Vagina (tissue), 2 donors: ENCODE measurements at places on chromosomes 12 and 14. TPM values are rescaled to one million over a fixed set of nuclear protein-coding genes. Genes with fewer than 3 reads are reported as not detected.
A peak's percentile ranks its signal among the peaks of the same experiment; 100 is the strongest.

DNA sequence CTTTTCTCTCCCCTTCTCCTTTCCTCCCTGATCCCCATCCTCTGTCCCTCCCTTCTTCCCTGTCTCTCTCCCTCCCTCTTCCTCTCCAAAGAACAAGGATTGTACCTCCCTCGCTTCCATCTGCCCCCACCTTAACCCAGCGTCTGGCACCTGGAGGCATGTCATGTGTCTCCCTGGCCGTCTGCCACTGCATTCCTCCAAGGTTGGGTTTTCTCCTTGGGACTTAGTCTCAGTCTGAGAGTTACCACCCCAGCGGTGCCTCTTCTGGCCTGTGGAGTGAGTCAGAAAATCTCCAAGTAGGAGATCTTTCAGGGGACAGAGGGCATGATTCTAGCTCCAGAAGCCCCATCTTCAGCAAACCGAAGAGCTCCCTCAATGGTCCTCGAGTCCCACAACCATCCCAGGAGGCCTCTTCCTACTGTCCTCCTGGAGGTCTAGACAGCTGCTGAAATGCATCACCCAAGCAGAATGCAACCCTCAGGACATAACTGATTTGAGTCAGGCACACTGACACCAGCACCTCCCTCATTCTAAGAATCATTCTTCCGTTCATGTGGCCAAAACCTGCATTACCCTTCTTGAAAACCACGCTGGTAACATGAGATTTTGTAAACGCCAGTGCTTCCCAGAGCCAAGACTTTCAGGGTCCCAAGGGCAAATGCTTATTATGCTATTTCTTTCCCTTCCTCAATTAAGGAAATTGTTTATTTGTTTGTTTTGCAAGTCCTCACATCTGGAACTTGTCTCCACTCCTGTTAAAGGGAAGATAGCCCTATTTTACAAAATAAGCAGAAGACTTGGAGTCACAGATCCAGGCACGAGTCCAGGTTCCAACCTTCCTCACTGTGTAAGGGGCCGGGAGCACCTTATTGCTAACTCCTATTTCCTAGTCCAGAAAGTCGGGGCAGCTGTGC is 463.2 kb downstream of the BCL11B start:
- no peak for DNase-seq

Gene CPSF6
- 34.4 TPM for total RNA-seq

Gene OAS1
- 30.9 TPM for total RNA-seq

- DNase-seq: no peak
These were observed 129.8 kb downstream of the TBX5 start for GRCh38 chr12:114275932-114276785.

Gene AQP6
- total RNA-seq: not detected

Gene PRH1
- total RNA-seq: 21.6 TPM

Gene HOXC12
- total RNA-seq: not detected

Gene ATL1
- 6.9 TPM for total RNA-seq

DNA sequence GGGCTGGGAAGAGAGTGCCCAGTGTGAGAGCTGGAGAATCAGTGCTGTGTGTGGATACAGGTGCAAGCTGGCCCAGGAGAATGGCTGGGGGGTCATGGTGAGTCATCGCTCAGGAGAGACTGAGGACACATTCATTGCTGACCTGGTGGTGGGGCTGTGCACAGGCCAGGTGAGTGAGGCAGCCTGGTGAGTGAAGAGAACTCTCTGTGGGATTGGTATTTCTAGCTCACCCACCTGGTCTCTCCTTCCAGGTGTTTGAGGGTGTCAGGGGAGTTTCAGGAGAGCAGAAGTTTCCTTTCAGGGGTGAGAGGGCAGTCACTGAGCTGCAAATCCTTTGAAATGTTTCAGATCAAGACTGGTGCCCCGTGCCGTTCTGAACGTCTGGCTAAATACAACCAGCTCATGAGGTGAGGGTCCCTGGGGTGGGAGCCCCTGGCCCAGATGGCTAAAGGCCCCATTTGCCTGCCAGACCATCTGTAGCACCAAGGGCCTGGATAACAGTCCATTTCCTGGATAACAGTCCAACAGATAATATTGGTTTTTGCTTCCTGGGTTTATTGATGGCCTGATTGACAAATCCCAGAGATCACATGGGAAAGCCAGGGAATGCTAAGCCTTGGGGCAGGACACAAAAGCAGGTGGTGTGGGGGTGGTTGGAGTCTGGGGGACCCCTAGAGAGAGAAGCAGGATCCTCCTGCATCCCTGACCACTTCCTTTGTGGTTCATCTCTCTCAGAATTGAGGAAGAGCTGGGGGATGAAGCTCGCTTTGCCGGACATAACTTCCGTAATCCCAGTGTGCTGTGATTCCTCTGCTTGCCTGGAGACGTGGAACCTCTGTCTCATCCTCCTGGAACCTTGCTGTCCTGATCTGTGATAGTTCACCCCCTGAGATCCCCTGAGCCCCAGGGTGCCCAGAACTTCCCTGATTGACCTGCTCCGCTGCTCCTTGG is 5.5 kb upstream of the ATN1 start:
- DNase-seq: no peak

DNA sequence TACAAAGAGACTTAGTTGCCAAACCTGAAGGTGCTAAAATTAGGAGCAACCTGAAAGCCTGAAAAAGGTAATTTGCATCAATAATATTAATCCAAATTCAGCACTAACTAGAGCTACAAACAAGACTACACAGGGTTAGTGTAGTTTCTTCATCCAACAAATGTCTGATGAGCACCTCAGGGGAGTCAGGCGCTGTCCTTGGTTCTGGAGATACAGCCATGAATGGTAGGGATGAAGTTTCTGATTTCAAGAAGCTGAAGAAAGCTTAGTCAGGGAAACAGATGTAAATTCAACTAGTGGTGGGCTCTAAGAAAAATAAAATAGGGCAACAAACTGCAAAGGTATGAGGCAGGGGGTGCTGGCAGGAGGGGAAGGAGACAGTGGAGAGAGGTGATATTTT is 266.3 kb downstream of the GLT1D1 start:
- no peak for DNase-seq

Gene SPIC
- not detected for total RNA-seq

DNA sequence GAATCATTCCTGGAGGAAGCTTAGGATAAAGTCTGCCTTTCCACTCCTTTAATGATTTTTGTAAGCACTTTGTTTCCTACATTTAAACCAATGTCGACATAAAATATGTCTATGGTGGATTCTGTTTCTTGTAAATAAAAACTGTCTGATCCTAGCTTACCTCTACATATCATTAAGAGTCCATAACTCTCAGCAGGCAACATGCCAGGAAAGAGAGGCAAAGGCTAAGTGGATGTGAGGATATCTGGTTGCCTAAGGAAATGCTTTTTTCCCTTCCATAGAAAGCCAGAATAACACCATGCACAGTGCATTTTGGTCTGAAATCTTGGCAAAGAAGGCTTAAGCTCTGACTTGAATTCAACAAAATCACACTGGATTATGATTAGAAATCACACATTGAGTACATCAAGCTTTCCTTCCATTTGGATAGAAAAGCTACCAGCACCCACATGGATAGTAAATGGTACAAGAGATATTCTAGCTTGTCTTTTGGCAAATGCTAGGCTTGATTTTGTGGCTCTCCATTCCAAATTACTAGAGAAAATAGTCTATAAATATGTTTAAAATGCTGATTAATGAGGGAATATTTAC is 57.0 kb upstream of the CNTN1 start:
- DNase-seq: no peak

- no peak for DNase-seq
These were observed 18.2 kb downstream of the CINP start for GRCh38 chr14:102344485-102344884.

- no peak for DNase-seq
These were observed 42.3 kb upstream of the MMP17 start for GRCh38 chr12:131785763-131786330.

DNA sequence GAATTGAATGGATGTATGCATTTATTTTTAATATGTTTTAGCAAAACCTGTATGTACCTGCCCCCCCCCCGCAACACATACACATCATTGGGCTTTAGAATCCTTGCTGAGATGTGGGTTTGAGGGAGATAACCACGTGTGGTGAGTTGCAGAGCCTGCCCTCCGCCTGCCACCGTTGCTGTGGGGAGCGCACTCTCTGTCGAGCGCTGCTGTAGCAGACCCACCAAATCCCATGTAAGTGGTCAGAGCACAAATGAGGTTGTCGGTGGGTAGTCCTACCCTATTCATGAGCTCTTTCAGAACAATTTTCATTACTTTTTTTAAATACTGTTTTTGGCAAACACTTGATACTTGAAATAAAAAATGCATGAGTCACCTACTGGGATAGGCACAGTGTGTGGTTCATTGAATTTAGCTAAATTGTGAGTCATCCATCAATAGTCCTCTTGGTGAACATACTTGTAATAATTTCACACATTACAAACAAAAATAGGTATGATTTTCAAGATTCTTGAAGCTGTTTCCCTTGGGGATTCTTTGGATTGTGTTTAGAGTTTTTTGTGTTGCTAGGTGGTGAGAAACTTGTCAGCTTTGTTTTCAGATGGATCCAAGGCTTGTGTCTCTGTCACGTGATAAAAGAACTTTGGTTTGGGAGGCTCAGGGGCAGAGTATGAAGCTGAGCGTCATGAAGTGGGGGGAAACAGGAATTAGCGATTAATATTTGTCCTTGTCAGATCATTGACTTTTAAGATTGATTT is 107.6 kb downstream of the PTCSC3 start:
- DNase-seq: no peak

GRCh38 chr14:104799244-104800014 is 1.5 kb upstream of the ZBTB42 start:
- DNase-seq: no peak

- DNase-seq: no peak
These were observed 85.7 kb downstream of the MYRFL start for GRCh38 chr12:69910694-69911093.

DNA sequence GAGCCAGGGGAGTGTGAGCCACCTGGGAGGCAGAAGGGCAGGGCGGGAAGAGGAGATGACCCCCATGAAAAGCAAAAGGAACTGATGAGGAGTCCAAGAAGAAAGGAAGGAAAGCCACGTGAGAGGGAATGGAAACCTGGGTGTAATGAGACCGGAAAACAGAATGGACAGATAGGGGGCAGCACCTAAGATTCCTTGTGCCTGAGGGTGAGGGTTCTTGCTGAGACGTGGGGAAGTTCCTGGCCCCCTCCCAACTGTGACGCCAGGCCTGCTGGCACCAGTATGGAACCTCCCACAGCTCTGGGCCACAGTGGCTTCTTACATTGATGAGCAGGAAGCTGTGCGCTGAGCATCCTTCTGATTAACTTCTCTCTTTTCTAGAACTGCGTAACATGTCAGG is 30.8 kb downstream of the TTC7B start:
- DNase-seq: peak; percentile 67

- no peak for DNase-seq
These were observed 3.9 kb upstream of the ATN1 start for GRCh38 chr12:6923851-6924250.

DNA sequence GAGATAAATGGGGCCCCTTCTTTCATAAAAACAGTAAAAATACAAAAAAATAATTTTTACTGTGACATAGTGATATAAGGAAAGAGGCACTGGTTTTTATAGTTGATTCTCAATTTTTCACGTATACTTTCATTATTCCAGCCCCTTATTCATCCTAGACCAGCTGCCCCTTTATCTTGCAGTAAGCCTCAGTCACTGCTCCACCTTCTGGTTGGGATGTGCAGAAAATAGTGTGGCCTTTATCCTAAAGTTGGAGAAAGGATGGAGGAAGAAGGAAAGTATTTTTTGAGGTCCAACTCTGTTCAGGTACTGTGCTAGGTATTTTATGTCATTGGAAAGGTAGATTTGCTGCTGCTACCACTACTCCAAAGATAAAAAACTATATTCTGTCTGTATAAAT is 172.7 kb downstream of the ANO6 start:
- DNase-seq: no peak

- no peak for DNase-seq
These were observed 61.9 kb upstream of the ARHGAP5 start for GRCh38 chr14:32015166-32015565.

Gene SLC17A8
- not detected for total RNA-seq

- no peak for DNase-seq
These were observed 49.7 kb downstream of the C14orf132 start for GRCh38 chr14:96088911-96089310.

GRCh38 chr14:38090506-38090905 is 117.2 kb upstream of the SSTR1 start:
- DNase-seq: no peak

GRCh38 chr14:63996625-63997220 is 143.9 kb downstream of the SYNE2 start:
- no peak for DNase-seq

DNA sequence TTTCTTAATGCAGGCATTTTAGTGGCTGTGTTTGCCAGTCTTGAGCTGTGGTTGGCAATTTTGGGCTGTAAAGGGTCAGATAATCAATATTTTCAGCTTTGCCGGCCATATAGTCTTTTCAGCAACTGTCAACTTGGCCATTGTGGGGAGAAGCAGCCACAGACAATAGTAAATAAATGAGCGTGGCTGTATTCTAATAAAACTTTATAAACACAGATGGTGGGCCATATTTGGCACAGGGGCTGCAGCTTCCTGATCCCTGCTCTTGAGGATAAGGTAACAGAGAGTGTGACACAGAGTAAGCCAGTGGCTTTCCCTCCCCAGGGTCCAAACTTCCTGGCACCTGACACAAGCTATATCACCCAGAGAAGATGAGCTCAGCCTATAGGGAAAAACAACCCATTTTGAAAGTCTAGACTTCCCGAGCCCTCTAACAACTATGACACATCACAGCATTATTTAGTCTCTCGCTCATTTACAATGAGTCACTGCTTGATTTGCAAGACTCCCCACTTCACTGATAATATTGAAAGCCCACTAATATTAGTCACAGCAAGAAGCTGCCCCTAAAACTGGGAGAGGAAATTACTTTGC is 163.1 kb upstream of the TMPO start:
- DNase-seq: no peak

DNA sequence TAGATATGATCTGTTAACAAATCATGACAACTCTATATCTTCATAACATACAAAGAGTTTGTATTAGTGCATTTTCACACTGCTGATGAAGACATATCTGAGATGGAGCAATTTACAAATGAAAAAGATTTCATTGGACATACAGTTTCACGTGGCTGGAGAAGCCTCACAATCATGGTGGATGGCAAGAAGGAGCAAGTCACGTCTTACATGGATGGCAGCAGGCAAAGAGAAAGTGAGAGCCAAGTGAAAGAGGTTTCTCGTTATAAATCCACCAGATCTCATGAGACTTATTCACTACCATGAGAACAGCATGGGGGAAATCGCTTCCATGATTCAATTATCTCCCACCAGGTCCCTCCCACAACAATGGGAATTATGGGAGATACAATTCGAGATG is 157.6 kb downstream of the DUSP6 start:
- DNase-seq: no peak

DNA sequence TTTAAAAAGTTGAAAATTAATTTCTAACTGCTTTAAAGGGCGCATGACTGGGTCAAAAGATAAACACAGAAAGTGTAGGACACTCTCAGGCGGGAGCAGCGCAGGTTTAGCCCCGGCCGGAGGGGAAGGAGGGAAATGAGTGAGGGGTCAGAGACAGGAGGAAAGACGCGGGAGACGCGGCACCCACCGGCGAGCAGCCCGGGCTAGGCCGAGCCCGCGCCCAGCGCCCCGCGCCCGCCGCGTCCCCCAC is 591 bp downstream of the GXYLT1 start:
- DNase-seq: no peak

Gene RERGL
- total RNA-seq: 1.2 TPM
